Hematopoietic multipotent progenitor cell treated with erythropoietin and hydrocortisone succinate and interleukin-3 and kit ligand, for 8 days (in vitro differentiated cells): ENCODE measurements at places on chromosomes 1 and 21.
A peak's percentile ranks its signal among the peaks of the same experiment; 100 is the strongest.

GRCh38 chr1:183024317-183025009 lies 1.2 kb downstream of the LAMC1 start:
- no peak for DNase-seq

DNA sequence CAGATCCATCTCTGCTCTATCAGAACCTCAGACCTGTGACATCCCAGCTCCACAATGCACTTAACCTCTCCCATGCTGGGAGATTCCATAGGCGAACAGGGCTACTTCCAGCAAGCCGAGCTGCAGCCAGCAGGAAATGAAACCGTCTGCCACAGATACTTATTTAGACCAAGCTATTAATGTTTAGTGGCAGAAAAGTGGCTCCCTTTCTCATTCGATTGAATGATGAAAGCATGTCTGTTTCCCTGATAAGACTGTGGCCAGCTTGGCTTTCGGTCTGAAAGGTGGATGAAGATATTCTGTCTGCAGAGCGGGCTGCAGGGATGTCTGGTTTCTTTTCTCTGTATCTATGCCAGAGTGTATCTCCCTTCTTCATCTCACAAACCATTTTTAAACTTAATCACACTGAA lies 146.4 kb downstream of the GREM2 start:
- no peak for DNase-seq

- no peak for DNase-seq
These were observed 13.8 kb upstream of the SYDE2 start for GRCh38 chr1:85214654-85215053.

DNA sequence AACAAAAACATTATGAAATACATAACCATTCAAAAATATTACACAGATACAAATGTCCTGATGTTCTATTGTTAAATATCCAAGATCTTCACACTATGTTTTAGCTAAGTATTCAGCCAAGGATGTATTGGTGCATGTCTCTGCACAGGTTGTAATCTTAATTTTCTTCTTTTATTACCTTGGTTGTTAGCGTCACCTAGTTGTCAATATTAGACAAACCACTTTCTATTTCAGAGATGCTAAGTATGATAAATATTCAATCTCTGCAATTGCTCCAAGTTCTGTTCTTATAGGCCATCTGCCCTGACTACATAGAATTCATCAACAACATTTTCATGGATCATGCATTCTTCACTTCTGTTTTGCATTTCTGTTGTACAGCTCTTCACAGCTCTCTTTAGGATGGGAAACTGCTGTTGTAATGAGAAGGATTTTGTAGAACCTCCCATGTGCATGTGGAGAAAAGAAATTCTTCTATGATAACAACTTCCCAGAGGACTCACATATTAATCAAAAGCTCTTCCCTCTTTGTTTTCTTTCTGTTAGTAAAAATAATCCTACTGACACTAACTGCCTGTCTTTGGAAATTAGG lies 380.1 kb downstream of the NUF2 start:
- DNase-seq = no peak

- peak; percentile 14 for DNase-seq
These were observed 61.7 kb upstream of the USP24 start for GRCh38 chr1:55276671-55277376.

DNA sequence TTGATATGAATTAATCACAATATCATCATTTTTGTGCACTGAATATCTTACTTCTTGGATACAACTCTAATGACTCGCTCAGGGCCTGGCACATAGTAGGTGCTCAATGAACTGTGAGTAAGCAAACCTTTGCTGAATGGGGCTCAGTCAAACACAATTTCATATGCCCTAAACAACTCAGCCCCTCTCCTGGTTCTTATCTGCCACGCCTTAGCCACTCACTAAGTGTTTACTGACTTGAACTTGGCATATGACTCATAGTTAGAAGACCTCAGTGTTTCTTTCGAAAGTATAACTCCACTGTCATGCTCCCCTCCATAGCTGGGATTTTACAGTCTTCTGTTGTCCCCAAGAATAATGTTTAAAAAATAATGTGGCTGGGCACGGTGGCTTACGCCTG lies 4.8 kb upstream of the IFNLR1 start:
- no peak for DNase-seq

- DNase-seq = no peak
These were observed 2.5 kb upstream of the PCBP3 start for GRCh38 chr21:45640888-45641479.

- no peak for DNase-seq
These were observed 22.7 kb upstream of the PDXK start for GRCh38 chr21:43696214-43696613.

GRCh38 chr1:29471487-29472313 lies 235.4 kb downstream of the PTPRU start:
- DNase-seq = no peak

DNA sequence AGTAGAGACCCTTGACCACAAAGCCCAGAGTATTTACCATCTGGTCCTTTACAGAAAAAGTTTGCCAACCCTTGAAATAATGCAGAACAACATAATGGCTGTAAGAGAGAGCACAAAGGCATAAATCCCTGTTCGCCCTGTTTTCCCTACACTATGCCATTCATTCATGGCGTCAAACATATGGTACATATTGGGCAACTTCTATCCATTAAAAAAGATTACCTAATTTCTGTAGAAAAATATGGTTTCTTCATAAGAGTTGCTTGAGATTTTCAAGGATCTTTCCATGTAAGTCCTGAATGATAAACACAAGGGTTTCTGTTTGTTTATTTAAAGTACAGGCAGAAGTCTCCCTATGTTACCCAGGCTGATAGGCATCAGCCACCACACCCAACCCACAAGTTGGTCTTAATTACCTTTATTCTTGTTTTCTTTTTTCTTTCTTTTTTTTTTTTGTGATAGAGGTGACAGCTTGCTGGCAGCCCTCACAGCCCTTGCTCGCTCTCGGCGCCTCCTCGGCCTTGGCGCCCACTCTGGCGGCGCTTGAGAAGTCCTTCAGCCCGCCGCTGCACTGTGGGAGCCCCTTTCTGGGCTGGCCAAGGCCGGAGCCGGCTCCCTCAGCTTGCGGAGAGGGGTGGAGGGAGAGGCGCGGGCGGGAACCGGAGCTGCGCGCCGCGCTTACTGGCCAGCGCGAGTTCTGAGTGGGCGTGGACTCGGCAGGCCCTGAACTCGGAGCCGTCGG lies 68.3 kb upstream of the NR5A2 start:
- no peak for DNase-seq

DNA sequence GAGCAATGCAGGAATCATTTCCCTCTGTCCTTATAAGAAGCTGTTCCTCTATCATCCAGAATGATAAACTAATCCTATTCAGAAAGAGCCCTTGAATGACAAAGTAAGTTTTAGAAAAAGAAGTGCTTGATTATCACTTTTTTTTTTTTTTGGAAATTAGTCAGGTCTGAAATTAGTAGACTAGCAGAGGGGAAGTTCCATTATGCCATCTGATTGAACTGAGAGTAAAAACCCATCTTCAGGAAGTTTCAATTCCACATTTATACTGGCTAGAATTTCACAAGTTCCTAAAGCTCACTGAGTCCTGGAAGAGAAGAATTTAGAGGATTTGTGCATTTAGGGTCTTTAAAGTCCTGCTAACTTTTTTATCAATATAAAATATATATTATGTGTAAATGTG lies 128.8 kb upstream of the COA6 start:
- no peak for DNase-seq

DNA sequence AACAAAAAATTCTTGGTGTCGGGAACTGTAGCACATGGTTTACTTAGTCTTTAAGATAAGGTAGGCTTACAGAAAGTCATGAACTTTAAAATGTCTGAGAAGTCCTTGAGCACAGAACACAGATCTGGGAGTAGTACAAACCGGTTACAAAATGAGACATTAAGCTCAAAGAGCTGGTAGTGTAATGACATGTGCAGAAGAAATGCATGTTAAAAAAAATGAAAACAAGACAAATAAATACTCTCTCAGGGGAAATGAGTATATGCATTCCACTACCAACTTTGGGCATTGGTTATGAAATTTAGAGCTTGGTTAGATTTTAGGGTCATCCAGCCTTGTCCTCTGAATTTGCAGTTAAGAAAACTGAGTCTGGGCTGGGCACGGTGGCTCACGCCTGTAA lies 91.5 kb upstream of the F3 start:
- no peak for DNase-seq

- DNase-seq = no peak
These were observed 4.6 kb upstream of the TRNAU1AP start for GRCh38 chr1:28548318-28548717.

GRCh38 chr1:58607391-58607790 lies 30.3 kb upstream of the TACSTD2 start:
- no peak for DNase-seq

DNA sequence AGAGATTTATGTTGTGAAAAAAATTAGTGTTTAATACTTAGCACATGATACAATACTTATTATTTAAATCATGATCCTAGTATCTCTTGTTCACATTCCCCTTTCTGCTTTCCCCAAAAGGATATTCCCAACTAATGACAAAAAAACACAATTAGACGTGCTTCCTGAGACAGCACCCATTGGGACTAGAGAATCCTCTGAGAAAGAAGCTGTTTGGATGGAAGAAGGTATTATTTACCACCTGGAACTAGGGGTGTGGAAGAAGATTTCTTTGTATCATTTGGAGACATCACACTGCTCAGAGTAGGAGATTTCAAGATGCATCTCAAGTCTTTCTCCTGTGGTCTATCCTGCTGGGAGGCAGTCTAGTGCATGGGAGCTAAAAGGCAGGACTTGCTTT lies at the start of gene OR10Z1:
Gene OR10Z1, plus strand, starts transcription at position 301 of the 400 bp plus-strand sequence. CDS start 1,171 bp downstream, outside the sequence.
- DNase-seq = no peak

DNA sequence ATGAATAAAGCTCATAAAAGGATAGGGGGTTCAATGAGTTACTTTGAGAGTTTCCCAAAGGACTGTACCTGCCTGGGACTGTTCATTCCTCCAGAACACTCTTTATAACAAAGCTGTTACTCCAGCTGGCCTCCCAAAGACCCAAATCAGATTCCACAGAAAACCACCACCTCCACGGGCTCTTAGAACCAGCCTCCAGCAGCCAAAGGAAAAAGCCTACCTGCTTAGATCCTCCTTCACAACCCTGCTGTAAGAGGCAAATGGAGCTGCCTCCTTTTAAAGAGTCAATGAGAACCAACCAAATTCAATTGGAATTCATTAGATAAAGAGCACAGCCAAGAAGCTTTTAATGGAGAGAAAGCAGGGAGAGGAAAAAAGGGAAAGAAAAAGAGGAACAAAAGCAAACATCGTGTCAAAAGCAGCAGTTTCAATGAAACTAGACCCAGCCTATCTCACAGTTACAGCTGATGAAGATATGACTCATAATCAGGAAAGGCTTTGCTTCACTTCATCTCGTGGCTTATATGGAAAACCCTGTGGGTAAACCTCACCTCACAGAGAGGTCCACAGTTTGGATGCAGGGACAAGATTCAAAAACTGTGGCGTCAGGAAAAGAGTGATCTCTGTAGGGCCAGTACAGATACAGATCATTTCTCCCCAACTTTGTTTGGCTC lies 27.8 kb upstream of the FMO4 start:
- DNase-seq = no peak

GRCh38 chr1:36475910-36476604 lies 6.7 kb downstream of the CSF3R start:
- DNase-seq = no peak

DNA sequence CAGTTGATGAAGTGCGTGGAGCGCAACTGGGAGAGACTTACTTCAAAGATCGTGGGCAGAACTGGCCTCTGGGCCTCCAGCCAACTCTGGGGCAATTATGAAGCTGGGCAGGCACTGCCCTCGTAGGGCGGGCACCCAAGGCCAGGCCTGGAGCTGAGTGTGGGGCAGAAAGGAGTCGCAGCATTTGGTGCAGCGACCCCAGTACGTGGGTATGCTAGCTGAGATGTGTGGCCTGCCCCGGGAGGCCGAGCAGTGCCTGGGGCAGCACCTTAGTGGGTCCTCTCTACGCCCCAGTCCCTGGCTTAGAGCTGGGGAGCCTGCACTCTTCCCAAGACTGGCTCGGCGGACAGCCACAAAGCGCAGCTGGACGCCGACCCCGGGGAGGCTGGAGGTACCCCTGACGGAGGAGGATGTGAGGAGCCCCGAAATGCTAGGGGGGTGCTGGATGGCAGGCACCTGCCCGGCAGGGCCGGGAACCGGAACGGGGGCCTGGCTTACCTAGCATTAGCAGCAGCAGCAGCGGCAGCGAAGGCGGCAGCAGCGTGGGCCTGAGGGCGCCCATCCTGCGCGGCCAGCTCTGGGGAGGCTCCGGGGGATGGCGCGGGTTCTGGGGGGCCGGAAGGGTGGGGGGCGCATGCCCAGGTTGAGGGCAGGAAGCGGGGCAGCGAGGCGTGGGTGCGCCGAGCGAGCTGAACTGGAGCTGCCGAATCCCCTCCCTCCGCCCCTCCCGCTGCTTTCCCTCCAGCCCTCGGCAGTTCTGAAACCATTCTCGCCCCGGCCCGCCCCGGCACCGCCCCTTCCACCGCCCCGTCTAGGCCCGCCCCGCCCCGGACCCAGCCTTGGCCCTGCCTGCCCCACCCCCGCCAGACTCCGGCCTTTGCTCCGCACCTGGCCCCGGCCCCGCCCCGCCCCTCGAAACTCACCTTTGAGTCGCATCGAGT lies at the start of gene IGSF8:
Gene IGSF8, minus strand, starts transcription at position 709 of the 941 bp plus-strand sequence. Its CDS starts 147 bp downstream, at position 562.
- DNase-seq = peak; percentile 70

DNA sequence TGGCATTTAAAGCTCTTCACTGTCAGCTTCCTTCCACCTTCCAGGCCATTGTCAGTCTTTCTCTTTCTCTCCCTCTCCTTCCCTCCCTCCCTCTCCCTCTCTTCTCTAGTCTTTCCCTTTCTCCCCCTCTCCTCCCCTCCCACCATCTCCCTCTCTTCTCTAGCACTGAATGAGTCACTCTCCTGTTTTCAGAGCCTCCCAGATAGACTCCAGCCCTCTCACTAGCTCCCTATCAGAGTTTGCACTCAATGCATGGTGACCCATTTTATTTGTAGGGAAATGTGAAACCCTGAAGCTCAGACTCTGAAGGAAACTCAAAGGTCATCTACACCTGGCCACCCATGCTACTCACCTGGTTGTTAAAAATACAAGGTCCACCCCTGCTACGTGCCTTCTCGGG lies 4.4 kb upstream of the MATN1 start:
- DNase-seq = peak; percentile 51

GRCh38 chr1:168987330-168987729 lies 119.2 kb upstream of the ATP1B1 start:
- no peak for DNase-seq

GRCh38 chr1:67537667-67538018 lies 107.4 kb upstream of the SERBP1 start:
- no peak for DNase-seq

GRCh38 chr1:55749975-55750627 lies 534.9 kb upstream of the USP24 start:
- no peak for DNase-seq
